Activated T-cell treated with anti-CD3 and anti-CD28 coated beads for 48 hours (primary cell): ENCODE measurements at places on chromosomes 6 and 20.

GRCh38 chr20:52425701-52426100 lies 234.1 kb upstream of the ZFP64 start:
- no peak for DNase-seq

DNA sequence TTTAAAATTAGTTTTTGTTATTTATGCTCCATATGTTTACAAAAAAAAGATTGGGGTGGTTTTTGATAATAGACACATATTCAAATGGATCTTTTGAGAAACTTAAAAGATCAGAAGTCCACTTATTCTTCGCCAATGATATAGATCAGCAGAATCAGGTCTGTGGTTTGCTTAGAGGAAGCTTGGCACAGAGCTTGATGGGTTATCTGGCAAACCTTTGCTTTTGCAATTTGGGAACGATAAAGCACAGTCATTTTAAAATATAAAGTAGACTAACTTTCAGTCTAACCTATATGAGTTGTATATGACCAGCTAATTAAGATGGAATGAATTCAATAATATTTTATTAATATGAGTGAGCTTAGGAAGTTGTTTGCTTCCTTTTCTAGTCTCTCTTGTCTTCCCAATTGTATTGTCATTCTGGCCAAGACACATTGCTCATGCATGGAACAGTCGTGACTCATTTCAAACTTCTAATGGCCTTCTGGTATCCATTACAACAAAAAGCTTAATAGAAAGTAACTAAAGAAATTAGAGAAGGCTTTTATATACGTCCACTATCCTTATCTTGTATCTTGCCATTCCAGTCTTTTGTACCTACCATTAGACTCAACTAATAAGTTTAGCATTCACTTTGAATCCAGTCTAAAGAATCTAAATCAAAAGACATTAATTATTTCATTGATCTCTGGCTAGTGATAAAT lies 118.7 kb downstream of the TBX18 start:
- no peak for DNase-seq

GRCh38 chr6:14088600-14089192 lies 28.9 kb upstream of the CD83 start:
- no peak for DNase-seq

- no peak for DNase-seq
Measured at GRCh38 chr6:122151066-122151465, 248.4 kb upstream of the HSF2 start.

DNA sequence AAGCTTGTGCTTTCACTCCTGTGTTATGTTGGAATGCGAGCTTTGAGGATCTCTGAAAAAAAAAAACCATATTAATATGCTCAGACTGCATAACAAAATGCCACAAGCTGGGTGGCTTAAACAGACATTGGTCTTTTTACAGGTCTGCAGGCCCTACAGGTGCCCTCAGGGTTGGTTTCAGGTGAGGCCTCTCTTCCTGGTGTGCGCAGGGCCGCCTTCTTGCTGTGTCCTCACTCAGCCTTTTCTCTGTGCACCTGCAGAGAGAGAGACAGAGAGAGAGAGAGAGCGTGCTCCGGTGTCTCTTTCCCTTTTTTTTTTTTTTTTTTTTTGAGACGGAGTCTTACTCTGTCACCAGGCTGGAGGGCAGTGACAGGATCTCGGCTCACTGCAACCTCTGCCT lies 114.1 kb upstream of the SNX9 start:
- no peak for DNase-seq
